Effector CD4-positive, alpha-beta T cell (primary cell): ENCODE measurements at places on chromosomes 1 and 21.

DNA sequence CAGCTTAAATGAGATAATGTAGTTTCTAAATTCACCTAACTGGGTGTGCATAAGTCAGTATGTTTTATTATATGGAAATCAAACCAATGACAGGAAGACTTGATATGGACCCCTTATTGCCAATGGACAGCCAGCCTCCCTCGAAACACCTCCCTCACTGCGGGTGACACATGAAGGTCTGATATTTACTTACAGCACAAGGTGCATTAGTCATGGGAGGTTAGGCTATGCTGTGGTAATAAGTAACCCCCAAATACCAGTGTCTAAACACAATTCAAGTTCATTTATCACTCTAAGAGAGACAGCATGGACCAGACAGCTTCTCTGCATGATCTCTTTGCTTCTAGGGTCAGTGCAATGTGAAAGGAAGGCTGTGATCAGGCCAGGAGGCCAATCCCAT lies 126.0 kb upstream of the KCNJ6 start:
- DNase-seq, result no peak

DNA sequence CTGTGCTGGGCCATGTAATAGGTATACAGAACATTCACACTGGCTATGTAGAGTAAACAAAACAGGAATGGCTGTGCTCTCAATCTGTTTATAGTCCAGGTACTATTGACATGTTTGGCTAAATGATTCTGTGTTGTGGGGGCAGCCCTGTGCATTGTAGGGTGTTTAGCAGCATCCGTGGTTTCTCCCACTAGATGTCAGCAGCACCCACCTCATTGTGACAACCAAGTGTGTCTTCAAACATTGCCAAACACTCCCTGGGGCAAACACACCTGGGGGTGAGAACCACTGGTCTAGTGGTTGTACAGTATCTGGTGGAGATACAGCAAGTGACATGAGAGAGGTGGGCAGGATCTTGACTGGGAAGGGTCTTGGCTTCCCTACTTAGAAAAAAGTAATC lies 80.4 kb upstream of the SPATA6 start:
- DNase-seq, result no peak

- no peak for DNase-seq
Measured at GRCh38 chr1:199269241-199269640, 630.4 kb downstream of the PTPRC start.

- no peak for DNase-seq
Measured at GRCh38 chr1:64195081-64195395, 8.4 kb upstream of the UBE2U start.

DNA sequence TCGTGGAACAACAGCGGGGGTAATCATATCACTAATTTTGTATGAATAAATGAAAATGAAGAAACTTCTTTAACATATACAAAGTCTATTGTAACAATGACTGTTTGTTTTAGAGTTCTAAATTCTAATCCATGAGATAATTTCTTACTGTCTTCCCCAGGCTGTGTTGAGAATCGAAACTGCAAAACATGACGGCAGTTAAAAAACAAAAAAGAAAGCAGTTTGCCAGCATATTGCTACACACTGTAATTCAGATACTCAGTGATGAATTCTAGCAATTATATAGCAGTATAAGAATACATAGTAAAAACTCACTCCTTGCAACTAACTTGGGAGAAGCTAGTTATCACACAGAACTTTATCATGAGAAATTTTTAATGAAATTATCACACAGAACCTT lies 22.1 kb downstream of the INSL5 start:
- DNase-seq, result no peak

- DNase-seq, result peak; percentile 23
Measured at GRCh38 chr1:31984419-31985347, 29.0 kb upstream of the KHDRBS1 start.

GRCh38 chr1:209708297-209708696 lies 3.7 kb downstream of the HSD11B1 start:
- no peak for DNase-seq

DNA sequence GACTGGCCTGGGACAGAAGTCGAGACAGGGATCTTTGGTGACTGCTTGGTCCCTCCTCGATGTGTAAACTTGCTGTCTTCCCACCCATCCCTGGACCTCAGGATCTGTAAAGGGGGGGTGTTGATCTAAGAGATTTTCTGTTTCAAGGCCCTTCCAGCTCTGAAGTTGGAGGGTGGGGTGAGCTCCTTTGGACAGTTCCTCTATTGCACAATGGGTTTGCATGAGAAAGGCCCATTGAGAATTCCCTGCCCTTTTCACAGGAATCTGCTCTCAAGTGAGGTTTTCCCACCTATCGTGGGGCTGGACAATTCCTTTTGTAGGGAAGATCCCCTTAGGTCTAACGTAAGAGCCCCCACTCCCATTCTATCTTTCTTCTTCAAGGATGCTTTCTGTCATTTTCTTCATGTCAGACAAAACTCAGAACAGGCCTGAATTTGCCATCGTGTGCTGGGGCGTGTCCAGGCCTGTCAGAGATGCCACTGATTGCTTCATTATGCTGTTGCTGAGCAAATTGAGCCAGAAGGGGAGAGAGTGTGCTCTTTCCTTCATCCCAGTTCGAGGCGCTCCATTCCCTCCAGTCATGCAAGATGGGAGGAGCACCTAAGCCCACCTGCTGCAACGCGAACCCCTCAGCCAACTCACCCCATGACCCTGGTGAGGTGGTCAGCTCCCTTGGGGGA lies 149.9 kb upstream of the IGSF21 start:
- DNase-seq, result no peak

DNA sequence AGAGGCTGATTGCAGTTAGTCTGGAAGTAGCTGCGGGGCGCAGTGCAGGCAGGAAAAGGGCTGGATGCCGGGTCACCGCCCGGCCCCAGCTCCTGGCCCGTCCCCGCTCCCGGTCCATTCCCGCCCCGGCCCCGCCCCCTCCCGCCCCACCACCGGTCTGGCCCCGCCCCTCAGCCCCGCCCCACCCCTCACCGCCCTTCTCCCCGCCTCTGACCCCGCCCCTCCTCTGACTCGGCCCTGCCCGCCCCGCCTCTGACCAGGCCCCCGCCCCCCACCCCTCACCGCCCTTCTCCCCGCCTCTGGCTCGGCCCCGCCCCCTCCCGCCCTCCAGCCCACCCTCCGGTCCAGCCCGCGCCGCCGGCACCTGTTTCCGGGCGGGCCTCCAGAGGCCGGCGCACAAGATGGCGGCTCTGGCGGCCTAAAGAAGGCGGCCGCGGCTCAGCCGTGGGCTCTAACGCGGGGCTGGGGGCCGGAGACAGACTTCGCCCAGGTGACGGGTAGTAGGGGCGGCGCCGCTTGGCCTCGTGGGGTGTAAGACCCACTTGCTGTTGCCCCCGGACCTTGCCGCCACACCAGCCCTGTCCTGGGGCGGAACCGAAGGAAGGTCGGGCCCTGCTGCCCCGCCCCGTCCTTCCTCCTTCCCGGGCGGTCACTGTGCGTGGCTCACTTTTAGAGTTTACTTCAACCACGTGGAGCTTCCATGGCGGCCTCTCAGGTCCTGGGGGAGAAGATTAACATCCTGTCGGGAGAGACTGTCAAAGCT lies at the start of gene UBIAD1:
UBIAD1 (plus strand) TSS at position 367 of the 763 bp plus-strand sequence; CDS start at position 701, 334 bp downstream.
- DNase-seq, result peak; percentile 79

DNA sequence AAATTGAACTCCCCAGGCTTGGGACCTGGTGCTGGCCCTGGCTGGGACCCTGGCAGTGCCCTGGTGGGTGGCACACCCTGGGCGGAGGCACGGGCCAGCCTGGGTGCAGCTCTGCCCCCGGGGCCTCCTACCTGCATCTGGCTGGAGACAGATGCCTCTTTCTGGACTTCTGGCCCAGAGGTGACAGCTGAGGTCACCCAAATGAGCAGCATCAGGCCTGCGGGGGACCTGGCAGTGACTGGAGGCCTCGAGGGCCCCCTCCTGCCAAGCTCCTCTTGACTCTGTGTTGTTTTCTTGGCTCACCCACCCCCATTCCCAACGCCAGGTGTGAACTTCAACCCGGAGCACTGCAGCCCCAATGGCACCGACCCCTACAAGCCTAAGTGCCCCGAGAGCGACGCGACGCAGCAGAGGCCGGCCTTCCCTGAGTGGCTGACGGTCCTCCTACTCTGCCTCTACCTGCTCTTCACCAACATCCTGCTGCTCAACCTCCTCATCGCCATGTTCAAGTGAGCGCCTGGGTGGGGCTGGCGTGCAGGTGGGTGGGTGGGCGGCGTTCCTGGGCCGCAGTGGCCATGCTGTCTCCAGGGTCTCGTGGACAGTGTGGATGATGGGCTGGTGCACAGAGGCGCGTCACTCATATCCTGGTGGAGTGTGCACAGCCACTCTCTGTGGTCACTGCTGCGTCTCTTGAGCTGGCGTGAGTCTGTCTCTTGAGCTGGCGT lies 41.6 kb upstream of the LRRC3 start:
- no peak for DNase-seq

DNA sequence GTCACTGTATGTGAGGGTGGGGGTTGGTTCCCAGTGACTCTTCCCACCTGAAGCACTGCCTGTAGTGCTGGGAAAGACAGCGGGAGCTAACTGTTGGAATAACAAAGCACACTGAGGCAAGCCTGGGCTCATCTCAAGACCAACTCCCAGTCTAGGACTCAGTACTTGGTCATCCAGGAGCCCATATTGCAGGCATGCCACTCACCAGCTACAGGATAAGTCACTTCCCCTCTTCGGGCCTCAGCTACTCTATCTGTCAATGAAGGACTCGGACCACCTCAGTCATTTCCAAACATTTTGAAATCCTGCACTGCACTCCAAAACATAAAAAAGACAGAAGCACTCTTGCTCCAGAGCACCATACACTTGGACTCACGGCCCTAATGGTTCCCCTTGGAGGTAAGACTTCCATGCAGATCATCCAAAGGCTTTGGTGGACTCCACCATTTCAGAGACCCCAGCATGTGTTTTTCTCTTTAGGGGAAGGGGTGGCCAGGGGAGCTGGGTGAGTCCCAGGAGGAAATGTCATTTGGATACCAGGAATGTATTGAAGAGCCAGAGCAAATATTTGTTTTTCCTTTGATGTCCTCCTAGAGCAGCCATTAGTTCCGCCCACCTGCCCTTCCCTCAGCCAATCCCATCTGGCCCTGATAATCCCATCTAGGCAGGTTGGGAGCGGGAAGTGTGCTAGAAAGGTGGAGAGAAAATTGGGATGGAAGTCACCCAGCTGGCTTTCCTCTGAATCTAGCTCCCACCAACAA lies 3.1 kb downstream of the NUAK2 start:
- DNase-seq, result no peak

GRCh38 chr21:37636152-37636860 lies 269.7 kb downstream of the DYRK1A start:
- no peak for DNase-seq

GRCh38 chr1:2984399-2985061 lies 36.7 kb upstream of the ACTRT2 start:
- DNase-seq, result no peak

DNA sequence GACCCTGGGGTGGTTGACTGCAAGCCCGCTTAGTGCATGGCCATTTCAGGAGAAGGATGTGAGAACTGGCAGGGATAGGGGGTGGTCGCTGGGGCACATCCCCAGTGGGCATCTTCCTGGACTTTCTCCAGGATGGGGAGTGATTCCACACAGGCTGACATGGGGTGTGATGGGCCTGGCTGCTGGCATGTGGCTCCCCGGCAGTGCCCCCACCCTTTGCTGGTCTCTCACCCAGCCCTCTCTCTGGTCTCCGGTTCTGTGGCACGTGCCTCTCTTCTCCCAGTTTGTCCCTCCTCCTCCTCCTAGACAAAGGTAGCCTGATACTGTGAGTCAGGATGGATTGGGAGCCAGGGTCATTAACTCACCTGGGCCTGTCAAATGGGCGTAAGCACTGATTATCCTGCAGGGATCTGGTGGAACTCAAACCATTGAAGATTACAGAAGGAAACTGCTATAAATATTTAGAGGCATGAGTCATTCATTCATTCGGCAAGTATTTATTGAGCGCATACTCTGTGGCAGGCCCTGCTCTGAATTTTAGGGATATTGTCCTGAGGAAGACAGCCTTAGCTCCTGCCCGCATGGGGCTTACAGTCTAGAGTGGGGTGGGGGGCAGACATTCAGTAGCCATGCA lies 23.6 kb upstream of the EPS8L3 start:
- no peak for DNase-seq

- no peak for DNase-seq
Measured at GRCh38 chr1:106178791-106179190, 877.7 kb upstream of the PRMT6 start.

GRCh38 chr21:42254651-42255601 lies 36.0 kb downstream of the ABCG1 start:
- DNase-seq, result no peak
